Ovary (tissue), 10 donors: ENCODE measurements at places on chromosomes 11 and 22.

GRCh38 chr11:92383430-92383829 is 158.8 kb downstream of the FAT3 start:
- DNase-seq = no peak

- DNase-seq = no peak
Observed at GRCh38 chr11:95506777-95507176, 275.8 kb upstream of the SESN3 start.

GRCh38 chr11:130846606-130847005 is 69.7 kb downstream of the SNX19 start:
- DNase-seq = no peak

- no peak for DNase-seq
Observed at GRCh38 chr22:33906954-33907353, 13.3 kb downstream of the LARGE1 start.

- DNase-seq = no peak
Observed at GRCh38 chr11:34790620-34791019, 125.6 kb downstream of the APIP start.
